ENCODE measurements at places on chromosomes 11 and 22.
A peak's percentile ranks its signal among the peaks of the same experiment; 100 is the strongest.

- no peak for DNase-seq
Measured at GRCh38 chr22:22705328-22706100, 61.1 kb downstream of the GGTLC2 start.

- DNase-seq, result no peak
Measured at GRCh38 chr11:134921938-134922337, 509.9 kb upstream of the B3GAT1 start.

- no peak for DNase-seq
Measured at GRCh38 chr11:59901306-59901705, 22.7 kb downstream of the OOSP3 start.

- no peak for DNase-seq
Measured at GRCh38 chr11:11836676-11837231, 5.0 kb upstream of the USP47 start.

GRCh38 chr11:132131961-132132360 lies 761.5 kb downstream of the NTM start:
- DNase-seq, result no peak

DNA sequence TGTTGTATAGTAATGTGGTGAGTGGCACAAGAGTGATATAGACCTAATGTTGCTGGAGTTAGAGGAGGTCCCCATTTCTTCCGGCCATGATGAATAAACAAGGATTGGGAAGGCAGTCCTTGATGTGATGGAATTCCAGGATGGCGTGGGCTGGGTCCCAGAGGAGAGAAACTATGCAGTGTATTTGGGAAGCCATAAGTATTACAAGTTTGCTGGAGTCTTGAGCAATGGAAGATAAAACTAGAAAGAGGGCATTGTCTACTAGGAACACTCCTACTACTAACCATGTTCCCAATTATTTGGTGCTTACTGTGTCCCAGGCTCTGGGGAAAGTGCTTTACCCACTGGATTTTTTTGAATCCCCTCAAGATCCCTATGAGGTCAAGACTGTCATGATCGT lies 20.0 kb downstream of the LDLRAD3 start:
- no peak for DNase-seq

- DNase-seq, result peak; percentile 6
Measured at GRCh38 chr11:71080239-71081097, 171.9 kb downstream of the SHANK2 start.

GRCh38 chr11:25602959-25603358 lies 729.0 kb upstream of the ANO3 start:
- no peak for DNase-seq
